ENCODE measurements at places on chromosomes 16 and 17.
A peak's percentile ranks its signal among the peaks of the same experiment; 100 is the strongest.

- peak; percentile 91 for DNase-seq
Measured at GRCh38 chr16:57899771-57900661, 70.9 kb downstream of the CNGB1 start.

DNA sequence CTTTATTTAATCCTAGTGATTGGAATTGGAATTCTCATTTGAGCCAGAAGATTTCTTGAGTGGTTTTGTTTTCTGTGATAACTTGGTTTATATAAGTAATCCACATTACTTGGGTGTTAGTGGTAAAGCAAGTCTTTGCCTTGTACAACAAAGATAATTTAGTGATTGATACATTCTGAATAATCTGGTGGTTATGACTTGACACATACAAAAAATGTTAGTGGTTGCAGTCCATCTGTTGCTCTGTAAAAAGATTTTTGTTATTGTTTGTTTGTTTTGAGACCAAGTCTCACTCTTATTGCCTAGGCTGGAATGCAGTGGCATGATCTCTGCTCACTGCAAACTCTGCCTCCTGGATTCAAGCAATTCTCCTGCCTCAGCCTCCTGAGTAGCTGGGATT, 13.2 kb downstream of the OMG start:
- DNase-seq: no peak

- no peak for DNase-seq
Measured at GRCh38 chr17:3804503-3804931, 3.5 kb upstream of the ITGAE start.

DNA sequence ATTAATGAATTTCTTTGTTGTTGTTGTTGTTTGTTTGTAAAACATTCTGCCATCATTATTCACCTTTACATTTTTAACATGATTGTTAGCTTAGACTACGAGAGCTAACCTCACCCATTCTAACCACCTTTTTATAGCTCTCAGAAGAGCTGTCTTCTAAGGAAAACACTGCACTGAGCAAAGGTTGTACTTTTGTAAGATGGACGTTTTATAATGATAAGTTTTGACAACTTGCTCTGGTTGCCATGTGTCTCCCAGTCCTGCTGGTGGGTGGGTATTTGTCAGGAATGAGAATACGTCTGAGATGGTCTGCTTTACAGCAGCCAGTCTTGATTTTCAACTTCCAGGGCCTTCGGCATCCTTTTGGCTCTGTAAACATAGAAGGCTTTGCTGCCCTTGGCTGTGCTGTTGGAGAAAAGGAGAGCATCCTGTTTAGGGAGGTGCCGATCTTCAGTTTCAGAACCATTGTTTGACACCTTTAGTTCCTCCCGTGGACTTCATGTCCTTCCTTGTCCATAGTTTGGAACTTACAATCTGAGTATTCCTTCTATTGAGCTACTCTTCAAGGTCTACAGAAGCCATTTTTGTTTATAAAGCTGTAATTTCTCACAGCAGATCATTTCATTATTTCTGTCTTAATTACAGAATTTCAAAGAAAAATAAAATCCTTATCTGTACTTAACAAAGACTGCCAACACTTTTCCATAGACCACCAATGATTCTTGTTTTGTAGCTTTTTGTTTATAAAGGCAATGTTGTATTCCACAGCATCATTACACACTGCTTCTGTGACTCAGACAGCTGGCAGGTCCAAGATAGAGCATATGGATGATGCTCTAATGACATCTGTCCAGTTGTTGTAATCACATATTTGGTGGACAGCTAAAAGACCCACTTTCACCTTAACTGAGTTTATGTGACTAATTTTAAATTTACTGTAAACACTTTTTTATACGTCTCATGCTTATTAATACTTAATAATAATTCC, 270.1 kb upstream of the TBX2 start:
- DNase-seq: no peak

DNA sequence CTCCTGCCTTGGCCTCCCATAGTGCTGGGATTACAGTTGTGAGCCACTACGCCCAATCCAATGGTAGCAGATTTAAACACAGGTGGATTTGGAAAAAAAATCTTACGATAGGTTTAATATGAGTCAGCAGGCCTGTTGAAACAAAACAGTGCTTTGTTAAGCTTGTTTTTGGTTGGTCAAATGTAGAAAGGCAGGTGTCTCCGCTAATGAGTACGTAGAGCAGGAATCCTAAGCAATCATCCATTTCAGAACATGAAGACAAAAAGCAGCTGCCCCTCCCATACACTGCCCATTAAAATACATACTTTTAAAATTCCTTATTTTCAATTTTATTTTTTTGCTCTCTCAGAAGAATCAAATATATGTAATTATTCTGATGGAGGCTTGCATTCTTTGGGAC, 1.9 kb upstream of the WWOX start:
- no peak for DNase-seq

DNA sequence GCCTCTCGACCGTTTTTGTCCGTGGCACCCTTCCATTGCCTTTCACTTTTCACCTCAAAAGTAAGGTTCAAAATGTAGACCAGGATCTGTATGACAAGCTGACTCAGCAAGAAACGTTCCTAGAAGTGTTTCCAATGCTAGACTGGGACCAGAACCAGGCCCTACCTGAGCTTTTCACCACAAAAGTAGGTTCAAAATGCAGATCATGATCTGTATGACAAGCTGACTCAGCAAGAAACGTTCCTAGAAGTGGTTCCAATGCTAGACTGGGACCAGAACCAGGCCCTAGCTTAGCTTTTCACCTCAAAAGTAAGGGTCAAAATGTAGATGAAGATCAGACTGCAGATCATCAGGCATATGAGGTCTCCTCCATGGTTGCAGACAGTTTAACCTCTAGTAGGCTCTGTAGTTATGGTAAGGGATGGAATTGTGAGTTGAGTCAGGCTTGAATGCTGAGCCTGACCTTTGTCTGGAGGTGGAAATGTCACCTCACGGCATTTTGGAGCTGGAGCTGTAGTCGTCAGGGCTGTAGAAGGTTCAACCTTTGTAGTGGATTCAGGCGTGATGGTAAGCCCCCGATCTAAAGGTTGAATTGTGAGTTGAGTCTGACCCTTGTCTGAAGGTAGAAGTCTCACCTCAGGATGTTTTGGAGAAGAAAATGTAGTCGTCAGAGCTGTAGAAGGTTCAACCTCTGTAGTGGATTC, 50.2 kb upstream of the TMEM97 start:
- no peak for DNase-seq

- DNase-seq: no peak
Measured at GRCh38 chr17:28379814-28380801, 8.6 kb downstream of the SARM1 start.

DNA sequence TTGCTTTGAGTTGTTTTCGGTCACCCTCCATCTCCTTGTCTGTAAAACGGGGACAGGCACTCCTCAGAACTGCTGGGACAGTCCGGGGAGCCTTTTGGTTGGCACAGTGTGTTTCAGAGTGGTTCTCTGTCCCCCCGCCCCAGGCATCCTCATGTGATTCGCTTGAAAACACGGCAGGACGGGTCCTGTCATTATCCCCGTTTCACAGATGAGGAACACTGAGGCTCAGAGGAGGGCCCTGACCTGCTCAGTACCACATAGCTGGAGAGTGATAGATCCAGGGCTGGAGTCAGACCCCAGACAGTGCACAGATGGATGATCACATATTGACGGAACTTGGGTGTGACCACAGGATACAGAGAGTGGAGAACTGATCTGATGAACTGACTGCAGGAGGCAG, 13.5 kb upstream of the ADGRG1 start:
- no peak for DNase-seq

DNA sequence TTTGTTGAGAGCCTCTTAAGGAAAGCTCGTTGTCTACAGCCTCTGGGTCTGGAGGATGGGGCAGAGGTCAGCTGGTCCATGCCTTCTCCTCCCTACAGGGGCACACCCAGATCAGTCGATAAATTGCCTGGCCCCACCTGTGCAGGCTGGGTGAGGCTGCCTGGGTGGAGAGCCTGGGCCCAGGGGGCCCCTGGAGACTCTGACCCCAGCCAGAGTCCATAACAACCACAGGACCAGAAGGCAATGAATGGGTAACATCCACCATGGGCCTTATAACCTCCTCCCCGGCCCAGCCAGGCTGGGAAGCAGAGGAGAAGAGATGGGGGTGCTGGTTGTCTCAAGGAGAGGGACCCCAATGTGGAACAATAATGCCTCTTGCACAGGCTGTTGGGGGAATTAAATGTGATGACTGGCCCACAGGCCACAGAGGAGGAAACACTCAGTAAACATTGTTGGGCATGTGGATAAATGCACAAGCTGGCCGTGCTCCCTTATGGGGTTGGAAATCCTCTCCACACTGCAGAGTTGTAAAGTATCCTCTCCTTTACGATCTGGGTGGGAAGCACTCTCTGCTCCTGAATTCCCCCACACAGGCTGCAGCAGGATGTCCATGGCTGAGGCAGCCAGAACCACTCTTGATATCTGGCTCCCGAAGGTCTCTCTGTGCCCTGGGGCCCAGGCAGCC, 56.7 kb upstream of the TOB1 start:
- no peak for DNase-seq

- no peak for DNase-seq
Measured at GRCh38 chr17:80971704-80972304, 19.8 kb upstream of the CHMP6 start.

DNA sequence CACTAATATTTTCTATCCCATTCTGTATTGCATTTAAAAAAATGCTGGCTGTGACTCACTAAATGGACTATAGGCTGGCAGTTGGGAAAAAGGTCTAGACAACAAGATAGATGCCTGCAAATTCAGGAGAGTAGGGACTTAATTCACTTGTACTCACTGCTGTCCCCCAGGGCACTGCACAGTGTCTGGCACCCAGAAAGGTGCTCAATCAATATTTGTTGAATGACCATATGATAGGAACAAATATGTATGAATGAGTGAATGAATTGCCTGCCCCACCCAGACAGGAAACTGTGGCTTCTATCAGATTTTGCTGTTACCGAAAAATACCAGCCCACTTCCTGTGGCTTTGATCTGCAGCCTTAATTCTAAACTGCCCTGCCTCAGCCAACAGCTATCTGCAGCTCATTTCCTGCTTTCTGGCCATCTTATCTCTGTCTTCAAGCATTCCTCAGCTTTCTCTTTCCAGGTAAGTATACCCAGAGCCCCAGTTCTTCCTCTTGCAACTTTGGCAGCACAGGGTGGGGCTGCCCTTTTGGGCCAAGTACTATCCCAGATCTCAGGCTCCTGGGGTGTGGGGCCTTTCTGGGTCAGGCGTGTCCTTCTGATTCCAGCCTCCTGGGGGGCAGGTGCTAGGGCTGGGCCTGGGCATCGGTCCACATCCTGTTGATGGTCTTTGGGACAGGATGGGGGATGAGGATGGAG, 15.3 kb upstream of the TNS4 start:
- DNase-seq: peak; percentile 84

DNA sequence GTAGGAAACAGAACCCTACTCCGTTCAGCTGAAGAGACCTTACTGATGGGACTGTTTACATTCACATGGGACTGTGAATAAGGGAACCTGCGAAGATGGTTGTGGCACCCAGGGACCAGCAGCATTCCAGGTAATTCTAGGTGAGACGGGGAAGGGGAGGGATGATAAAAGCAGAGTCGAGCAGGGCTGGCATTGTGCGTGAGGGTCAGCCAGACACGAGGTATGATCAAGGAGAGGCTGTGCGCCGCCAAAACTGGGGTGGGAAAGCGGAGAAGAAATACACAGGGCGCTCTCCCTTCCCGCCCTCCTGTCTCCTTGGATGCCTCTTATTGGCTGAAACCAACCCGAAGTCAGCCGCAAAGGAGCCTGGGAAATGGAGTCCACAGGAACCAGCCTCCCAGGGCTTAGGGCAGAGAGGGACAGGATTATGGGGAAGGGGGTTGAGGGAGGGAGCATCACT, 38.4 kb upstream of the CSNK2A2 start:
- peak; percentile 85 for DNase-seq

GRCh38 chr17:862582-862981, 80.4 kb downstream of the MRM3 start:
- DNase-seq: no peak

GRCh38 chr17:18963126-18964017, 11.4 kb downstream of the SLC5A10 start:
- DNase-seq: no peak

GRCh38 chr17:35841505-35841904, 27.2 kb downstream of the HEATR9 start:
- DNase-seq: no peak

- DNase-seq: no peak
Measured at GRCh38 chr16:19432429-19432828, 14.7 kb downstream of the TMC5 start.

DNA sequence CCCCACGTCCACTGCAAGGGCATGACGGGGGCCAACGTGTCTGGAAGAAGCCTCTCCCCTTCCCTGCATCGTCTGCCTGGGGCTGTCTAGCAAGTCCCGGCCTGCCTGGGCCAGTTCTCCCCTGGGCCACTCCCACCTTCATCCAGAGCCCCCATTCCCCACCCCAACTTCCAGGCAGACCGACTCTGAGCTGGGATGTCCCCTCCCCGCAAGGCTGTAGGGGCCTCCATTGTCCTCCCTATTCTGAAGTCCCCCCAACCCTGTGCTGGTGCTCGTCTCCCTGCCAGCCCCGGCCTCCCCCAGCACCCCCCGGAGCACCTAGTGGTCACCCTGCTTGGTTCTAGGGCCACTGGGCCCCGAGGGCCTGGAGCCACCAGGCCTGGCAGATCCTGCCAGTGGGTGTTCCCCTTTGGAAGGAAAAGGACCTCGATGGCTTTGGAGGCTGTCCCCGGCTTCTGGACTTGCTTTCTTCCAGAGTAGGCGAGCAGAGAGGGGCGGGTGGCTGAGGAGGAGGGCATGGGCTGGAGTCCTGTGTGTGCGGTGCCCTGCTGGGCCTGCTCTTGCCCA, 4.8 kb downstream of the GLIS2 start:
- DNase-seq: no peak

GRCh38 chr17:33228548-33228947, 64.5 kb downstream of the ASIC2 start:
- no peak for DNase-seq

DNA sequence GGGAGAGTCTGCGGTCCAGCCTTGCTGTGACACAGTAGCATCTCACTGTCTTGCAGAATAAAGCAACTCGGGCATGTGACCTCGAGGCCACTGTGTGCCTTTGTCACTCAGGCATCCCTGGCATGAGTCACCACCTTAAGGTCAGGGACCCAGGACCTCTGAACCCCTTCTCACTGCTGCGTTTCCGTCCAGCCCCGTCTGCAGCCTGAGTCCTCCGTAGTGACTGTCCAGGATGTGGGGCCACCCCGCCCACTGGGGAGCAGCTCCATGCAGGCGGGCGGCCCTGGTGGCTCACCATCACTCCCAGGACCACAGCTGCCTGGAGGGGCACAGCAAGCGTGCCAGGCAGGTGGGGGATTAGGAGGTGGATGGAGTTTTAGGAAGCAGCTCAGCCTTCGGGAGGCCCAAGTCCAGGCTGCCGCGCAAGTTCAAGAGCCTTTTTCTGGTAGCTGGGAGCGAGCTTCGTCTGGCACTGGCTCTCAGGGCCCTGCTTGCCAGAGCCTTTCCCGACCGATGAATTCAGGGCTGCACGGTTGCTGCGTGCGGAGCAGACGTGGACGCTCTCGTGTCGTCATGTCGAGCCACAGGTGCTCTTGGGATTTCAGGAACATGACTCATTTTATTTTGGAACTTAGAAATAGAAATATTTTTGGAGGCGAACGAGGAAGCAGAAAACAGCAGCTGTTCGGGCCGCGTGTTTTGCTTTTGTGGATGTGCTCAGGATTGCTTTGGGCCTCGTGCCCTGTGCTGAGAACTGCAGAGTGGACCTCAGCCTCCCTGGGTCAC, 16.8 kb downstream of the KCTD5 start:
- DNase-seq: no peak

- no peak for DNase-seq
Measured at GRCh38 chr16:26133416-26134093, 441.8 kb downstream of the HS3ST4 start.

- DNase-seq: no peak
Measured at GRCh38 chr16:81718637-81719036, 60.5 kb upstream of the PLCG2 start.

All from activated effector memory CD4-positive, alpha-beta T cell treated with anti-CD3 and anti-CD28 coated beads, Interleukin-2, amount 50 U/mL, for 16 hours (primary cell).